ENCODE measurements at places on chromosomes 4 and X.

GRCh38 chr4:178081176-178081575 is 638.9 kb upstream of the AGA start:
- DNase-seq: peak; percentile 47

DNA sequence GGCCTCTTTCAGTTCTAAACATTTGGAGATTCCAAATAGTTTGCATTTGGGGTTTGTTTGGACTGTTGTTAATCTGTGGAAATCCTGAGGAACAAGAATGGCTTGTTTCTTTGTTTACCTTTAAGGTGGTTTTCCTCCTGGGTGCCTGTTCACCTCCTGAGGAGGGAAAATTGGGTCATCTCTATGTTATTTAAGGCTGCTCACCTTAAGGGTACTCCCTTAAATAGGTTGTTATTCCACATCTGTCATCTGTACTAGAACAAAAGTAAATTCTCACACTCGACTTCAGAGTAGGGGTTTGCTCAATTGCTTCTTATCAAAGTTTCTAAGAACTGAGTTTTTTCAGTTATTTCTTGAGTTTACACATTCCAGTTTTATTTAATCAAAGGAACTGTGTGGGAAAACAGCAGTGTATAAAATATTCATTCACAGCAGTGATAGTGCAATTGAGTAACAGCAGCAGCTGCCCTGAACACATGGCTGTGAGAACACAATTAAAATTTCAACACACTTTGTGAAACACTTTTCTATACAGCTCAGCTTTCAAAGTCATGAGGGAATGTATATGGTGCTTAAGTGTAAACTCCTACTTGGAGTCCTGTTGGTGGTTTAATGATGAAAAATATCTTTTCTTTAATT is 238.5 kb upstream of the PGRMC2 start:
- peak; percentile 68 for DNase-seq

- no peak for DNase-seq
Observed at GRCh38 chr4:48943387-48943786, 36.8 kb upstream of the OCIAD2 start.

GRCh38 chr4:47852136-47852535 is 14.3 kb upstream of the CORIN start:
- peak; percentile 79 for DNase-seq

- no peak for DNase-seq
Observed at GRCh38 chr4:183527326-183527725, 22.5 kb downstream of the ING2 start.

DNA sequence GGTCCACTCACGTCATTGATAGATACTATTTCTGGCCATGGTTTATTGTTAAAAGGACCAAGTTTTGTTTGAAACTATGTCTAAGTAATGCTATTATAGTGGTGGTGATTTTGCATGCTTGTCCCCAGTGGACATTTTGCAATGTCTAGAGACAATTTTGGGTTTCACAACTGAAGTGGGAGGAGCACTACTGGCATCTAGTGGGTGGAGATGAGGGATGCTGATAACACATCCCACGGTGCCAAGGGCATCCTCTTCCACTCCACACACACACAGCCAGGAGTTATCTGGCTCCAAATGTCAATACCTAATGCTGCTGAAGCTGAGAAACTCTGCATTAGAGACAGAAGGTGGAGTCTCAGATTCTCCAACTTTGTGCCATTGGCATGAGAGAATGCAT is 131.2 kb downstream of the FRMPD4 start:
- DNase-seq: peak; percentile 44
